ENCODE measurements at places on chromosomes 2 and 18.

- no peak for DNase-seq
Observed at GRCh38 chr18:79540904-79541282, 138.7 kb upstream of the CTDP1 start.

- no peak for DNase-seq
Observed at GRCh38 chr18:76668546-76668945, 153.8 kb upstream of the ZNF236 start.

DNA sequence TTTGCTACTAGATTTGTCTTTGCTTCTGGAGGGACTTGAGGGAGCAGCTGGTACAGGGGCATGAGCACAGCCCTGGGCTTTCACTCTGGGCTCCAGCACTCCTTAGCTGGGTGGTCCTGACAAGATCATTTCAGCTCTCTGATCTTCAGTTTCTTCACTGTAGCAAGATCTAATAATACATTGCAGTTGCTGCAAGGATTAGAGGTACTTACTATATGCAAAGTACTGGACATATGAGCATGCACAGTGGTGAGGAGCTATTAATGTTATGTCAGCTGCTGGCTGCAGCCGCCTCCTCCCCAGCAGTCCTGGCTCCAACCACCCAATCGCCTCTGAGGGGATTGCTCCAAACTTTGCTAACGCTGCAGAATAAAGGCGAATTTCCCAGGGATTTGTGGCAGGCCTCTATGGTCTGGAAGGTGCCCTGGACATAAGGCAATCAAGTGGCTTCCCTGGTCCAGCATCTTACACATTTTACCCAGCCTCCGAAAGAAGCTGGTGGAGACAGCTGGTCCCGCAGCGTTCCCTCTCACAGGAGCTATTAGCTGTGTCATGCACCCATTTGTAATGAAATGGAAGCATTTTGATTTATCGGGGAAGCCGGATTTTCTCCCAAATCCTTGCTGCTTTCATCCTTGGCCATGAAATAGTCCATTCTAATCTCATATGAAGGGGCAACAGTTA lies 96.7 kb downstream of the RHOB start:
- DNase-seq: no peak

- no peak for DNase-seq
Observed at GRCh38 chr2:53485021-53485728, 282.4 kb upstream of the CHAC2 start.

- DNase-seq: no peak
Observed at GRCh38 chr2:223532712-223533111, 69.4 kb downstream of the SCG2 start.

DNA sequence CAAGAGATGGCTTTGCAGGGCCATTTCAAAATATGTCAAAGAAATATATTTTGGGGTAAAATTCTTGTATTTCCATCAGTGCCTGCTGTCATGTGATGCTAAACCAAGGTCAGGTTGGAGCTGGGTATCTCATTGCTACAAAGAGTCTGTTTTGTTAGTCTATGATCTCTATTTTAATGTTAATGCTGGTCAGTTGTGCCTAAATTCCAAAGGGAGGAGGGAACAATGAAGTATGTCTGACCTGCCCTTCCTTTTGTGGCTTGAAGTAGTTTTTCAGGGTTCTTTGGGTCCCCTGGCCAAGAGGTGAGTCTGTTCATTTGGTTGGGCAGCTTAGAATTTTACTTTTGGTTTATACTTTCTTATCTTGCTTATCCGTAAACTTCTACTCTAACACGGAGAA lies 61.6 kb upstream of the DYNAP start:
- no peak for DNase-seq

- DNase-seq: no peak
Observed at GRCh38 chr18:49431165-49431962, 29.1 kb downstream of the DYM start.

- peak; percentile 24 for DNase-seq
Observed at GRCh38 chr2:19600506-19600905, 242.1 kb upstream of the OSR1 start.

GRCh38 chr2:101942851-101943250 lies 48.9 kb upstream of the IL1R2 start:
- DNase-seq: no peak

GRCh38 chr2:159046966-159047365 lies 78.5 kb downstream of the TANC1 start:
- DNase-seq: no peak

GRCh38 chr2:38672445-38673391 lies 6.8 kb downstream of the GALM start:
- no peak for DNase-seq

DNA sequence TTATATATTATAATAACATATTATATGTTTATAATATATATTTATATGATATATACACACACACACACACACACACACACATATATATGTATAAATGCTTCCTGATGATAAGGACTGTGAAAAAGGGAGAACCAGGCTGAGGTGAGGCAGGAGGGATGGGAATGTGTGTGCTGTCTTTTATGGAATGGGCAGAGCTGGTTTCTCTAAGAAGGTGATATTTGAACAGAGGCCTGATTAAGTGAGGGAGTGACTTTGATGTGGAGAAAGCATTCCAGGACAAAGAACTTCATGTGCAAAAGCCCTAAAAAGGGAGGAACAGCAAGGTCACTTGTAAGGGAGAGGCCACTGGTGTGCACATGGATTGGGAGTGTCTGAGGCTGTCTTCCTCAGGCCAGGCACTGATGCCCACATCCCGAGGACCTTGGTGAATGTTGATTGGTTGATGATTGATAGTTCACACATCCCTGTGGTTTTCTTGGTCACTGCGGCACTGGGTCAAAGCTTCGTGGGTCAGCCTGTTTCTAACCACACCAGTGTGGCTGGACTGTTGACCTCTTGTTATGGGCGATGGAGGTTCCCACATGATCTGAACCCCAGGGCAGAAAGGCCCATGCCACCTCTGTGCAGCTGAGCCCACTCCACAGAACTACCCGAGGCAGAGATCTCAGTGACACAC lies 196.9 kb downstream of the MYCN start:
- no peak for DNase-seq

- no peak for DNase-seq
Observed at GRCh38 chr2:195458936-195459335, 198.1 kb upstream of the SLC39A10 start.

DNA sequence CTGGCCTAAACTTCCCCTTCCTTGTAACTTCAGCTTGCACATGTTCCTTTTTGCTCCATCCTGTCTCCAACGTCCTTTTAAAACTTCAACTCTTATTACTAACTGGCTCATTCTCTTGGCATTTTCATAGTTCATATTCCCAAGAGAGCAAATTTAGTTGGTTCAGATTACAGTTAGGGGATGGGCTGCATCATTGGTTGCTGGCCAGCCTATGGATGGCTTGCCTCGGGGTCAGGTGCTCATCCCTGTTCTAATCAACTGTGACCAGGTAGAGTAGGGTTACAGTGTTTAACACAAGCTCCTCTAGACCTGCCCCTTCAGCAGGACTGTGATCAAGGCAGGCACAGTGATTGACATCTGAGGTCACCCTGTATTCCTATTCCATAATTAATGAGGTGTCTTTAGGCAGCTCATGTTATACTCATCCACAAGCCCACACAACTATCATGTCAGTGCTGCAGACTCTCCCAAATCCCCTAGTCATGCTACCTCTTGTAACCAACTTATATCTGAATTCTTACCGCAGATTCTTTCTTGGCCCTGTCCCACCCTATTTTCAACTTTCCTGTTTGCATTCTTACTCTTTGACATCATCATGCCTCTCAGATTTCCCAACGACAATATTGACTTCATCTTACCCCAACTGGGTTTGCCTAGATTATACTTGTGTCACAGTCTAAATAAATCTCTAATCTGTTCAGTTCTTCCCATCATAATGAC lies 293.3 kb downstream of the MTX2 start:
- DNase-seq: peak; percentile 61

DNA sequence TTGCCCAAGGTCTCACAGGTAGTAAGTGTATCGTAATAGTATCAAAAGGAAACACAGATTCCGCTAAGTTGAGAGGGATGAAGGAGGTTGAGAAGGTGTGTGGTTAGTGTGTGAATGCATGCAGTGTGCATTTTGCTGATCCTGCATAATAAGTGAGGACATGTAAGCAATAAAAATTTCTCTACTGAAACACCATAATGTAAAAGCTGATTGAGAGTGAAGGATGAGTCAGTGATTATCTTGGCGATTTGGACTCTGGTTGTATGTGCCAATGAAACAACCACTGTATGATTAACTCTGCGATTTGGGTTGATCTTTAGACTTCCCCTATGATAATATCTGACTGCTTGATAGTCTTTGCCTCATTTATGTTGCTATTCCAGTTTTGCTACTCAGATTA lies 16.7 kb upstream of the ADGRF3 start:
- DNase-seq: no peak

DNA sequence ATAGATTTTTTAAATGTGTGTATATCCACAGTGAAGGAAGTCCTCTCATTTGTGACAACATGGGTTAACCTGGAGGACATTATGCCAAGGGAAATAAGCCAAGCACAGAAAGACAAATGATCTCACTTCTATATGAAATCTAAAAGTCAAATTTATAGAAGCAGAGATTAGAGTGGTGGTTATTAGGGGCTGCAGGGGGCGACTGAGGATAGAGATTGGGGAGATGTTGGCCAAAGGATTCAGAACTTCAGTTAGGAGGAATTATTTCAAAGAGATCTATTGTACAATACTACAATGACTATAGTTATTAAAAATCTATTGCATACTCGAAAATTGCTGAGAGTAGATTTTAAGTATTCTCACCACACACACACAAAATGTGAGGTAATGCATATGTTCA lies 252.4 kb upstream of the SLC39A10 start:
- no peak for DNase-seq

DNA sequence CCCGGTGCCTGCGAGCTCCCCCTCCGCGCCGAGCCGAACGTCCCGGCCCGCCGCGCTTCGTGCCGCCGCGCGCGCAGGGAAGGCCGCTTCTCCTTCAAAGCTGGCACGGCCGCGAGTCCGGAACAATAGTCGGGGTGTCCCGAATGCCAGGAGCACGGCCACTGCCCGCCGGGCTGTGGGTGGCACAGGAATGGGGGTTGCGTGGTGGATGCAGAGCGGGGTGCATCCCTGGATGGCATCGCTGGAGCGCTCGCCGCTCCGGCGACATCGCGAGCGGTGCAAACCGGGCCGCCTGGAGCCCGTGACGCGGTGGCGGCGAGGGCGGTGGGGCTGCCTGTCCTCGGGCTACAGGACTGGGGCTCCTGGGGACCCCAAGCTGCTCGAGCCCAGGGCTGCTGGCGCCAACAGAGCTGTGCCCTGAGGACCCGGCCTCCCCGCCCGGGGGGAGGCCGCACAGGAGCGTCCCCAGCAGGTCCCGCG lies 1.1 kb upstream of the SATB2 start:
- DNase-seq: no peak

- DNase-seq: no peak
Observed at GRCh38 chr2:195501746-195502145, 155.3 kb upstream of the SLC39A10 start.

DNA sequence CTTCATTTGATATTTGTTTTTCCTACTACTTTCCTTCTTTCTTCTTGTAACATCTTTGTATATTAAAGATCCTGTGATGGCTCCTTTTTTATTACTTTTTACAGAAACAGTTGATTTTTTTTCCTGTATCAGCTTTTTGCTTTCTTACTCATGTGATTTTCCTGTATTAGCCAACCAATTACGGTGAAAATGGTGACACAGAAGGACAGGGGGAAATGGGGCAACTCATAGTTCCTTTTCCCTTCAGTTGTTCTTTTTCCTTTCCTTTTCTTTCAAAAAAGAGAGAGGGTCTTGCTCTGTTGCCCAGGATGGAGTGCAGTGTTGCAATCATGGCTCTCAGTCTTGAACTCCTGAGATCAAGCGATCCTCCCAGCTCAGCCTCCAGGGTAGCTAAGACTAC lies 117.8 kb downstream of the ATL2 start:
- no peak for DNase-seq

DNA sequence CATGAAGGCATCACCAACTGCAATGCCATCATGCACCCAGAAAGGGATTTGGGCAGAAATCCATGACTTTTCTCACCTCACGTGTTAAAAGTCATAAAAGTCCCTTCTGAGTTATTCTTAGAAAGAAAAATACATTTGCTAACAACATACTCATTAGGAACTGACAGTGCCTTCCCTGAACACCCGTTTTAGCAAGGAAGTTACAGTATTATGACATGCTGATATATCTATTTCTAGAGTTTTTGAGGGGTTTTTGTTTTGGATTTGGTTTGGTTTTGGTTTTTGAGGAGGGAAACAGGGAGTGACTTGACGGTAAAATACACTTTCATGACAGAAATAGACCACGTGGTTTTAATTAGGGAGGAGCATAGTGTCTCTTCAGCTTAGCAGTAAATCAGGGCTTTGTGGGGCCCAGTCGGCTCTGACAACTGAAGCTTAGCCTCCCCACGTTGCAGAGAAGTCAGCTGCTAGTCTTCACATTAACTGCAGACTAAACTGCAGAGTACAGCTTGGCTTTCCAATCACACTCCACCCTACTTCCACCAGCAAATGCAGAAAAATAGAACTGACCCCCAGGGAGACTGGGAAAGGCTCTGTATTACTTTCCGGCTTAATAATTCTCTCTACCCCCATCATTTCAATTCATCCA lies 141.4 kb downstream of the FAM124B start:
- DNase-seq: no peak

DNA sequence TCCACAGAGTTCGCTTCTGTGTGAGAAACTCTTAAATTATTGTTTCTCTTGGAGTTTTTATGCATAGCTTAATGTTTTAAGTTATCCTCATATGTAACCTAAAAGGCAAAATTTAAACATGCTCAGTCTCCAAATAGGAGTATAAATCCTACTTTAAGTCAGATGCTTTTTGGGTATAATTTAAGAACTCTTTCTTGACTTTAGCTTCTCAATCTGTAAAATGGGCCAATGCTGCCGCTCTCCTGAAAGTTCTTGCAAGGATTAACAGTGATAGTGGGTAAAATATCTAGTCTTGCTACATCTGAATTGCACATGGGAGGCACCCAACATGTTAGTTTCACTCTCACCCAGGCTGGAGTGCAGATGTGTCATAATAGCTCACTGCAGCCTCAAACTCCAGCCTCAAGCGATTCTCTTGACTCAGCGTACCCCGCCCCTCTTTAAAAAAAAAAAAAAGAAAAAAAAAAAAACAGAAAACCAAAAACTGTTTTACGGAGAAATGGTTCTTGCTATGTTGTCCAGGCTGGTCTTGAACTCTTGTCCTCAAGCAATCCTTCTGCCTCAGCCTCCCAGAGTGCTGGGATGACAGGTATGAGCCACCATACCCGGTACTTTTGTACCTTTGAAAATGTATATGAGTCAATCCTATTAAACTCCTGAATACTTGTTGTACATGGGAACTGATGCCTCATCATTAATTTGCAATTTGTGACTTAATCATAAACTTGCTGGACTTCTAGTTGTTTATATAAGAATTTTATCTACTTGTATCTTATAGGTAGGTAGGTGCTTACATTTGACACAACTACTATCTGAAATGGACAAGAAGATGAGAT lies 1.8 kb downstream of the FBXO48 start:
- DNase-seq: no peak

DNA sequence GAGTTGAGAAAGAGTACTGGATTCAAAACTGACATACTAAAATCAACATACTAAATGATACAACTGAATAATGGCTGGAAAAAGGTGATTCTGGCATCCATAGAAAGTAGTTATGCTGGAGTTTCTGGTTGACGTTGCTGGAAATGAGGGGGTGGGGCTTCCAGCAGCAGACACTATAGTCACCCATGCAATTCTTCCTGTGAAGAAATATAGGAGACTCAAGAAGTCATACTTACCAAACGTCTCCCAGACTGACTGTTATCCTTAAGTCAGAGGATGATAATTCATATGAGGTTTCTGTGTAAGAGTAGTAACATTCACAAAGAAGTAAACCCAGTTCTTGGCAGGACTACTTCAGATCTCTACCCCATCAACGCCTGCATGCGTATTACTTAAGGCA lies 23.6 kb downstream of the DTNB start:
- no peak for DNase-seq

GRCh38 chr18:2049986-2050385 lies 521.3 kb downstream of the METTL4 start:
- DNase-seq: no peak
